ENCODE measurements at places on chromosomes 12 and 14.

DNA sequence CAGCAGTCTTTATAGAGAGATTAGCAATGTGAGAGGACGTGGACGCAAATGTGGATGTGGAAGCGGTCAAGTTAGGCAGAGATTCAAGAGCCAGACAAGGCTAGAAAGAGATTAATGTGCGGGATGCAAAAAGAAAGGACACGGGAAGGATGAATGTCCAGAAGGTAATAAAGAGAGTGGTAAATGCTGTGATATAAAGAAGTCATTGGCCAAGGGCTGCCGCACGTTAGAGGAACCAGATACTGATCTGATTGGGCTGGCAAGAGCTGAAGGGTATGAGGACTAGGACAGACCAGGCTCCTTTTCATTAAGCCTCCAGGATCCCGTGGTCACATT, 59.5 kb downstream of the DHRS2 start:
- DNase-seq, result no peak
- H3K4me3 ChIP-seq, result peak overlapping the region; percentile 39
- H3K4me1 ChIP-seq, result peaks cover 24% of the 10 kb centered on the region
- no peaks in the 10 kb centered on the region for H3K36me3 ChIP-seq

DNA sequence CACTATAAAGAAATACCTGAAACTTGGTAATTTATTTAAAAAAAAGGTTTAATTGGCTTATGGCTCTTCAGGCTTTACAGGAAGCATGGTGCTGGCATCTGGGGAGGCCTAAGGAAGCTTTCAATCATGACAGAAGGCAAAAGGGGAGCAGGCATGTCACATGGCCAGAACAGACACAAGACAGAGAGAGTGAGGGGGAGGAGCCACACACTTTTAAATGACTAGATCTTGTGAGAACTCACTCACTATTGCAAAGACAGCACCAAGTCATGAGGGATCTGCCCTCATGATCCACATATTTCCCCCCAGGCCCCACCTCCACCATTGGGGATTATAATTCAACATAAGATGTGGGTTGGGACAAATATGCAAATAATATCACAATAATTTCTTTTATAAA, 355.6 kb downstream of the DAD1 start:
- DNase-seq, result no peak
- H3K27me3 ChIP-seq, result no peaks in the 10 kb centered on the region
- no peak overlapping the region for H3K27ac ChIP-seq

- DNase-seq, result peak; percentile 66
- H3K27ac ChIP-seq, result peak overlapping the region; percentile 90
- H3K27me3 ChIP-seq, result no peaks in the 10 kb centered on the region
- H3K4me3 ChIP-seq, result peak overlapping the region; percentile 88
- peaks cover 19% of the 10 kb centered on the region for H3K4me1 ChIP-seq
- peaks cover 24% of the 10 kb centered on the region for H3K36me3 ChIP-seq
Measured at GRCh38 chr12:56358836-56359532, 923 bp downstream of the STAT2 start.

GRCh38 chr12:101935890-101936746, 58.7 kb downstream of the DRAM1 start:
- peak overlapping the region; percentile 47 for H3K27ac ChIP-seq
- no peaks in the 10 kb centered on the region for H3K27me3 ChIP-seq
- no peak overlapping the region for H3K4me3 ChIP-seq
- H3K36me3 ChIP-seq, result no peaks in the 10 kb centered on the region
- peak; percentile 88 for DNase-seq

GRCh38 chr14:20112321-20112720, 1.8 kb downstream of the OR4K17 start:
- H3K4me3 ChIP-seq, result no peak overlapping the region
- H3K4me1 ChIP-seq, result no peaks in the 10 kb centered on the region
- no peaks in the 10 kb centered on the region for H3K27me3 ChIP-seq
- H3K27ac ChIP-seq, result no peak overlapping the region
- no peaks in the 10 kb centered on the region for H3K36me3 ChIP-seq
- no peak for DNase-seq

- no peaks in the 10 kb centered on the region for H3K36me3 ChIP-seq
- no peaks in the 10 kb centered on the region for H3K27me3 ChIP-seq
- no peak overlapping the region for H3K27ac ChIP-seq
- no peak overlapping the region for H3K4me3 ChIP-seq
- DNase-seq, result no peak
Measured at GRCh38 chr12:98374007-98374406, 141.4 kb upstream of the TMPO start.

DNA sequence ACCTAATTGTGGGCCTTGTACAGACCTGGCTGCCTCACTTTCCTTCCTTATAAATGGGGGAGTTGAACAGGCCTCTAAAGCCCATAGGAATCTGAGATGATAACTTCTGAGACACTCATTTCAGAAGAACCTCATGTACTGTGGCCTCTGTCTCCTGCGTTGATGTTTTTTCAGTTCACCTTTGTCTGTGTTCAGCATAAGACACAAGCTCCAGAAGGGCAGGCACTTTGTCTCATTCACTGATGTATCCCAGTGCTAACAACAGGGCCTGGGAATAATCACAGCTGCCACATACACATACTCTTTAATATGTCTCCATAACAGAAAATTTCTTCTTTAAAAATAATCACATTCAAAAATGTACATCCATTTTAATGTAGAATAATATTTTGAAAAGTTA, 3.3 kb downstream of the FGD6 start:
- no peaks in the 10 kb centered on the region for H3K4me1 ChIP-seq
- H3K4me3 ChIP-seq, result peak overlapping the region; percentile 2
- H3K27me3 ChIP-seq, result no peaks in the 10 kb centered on the region
- peak overlapping the region; percentile 97 for H3K27ac ChIP-seq

DNA sequence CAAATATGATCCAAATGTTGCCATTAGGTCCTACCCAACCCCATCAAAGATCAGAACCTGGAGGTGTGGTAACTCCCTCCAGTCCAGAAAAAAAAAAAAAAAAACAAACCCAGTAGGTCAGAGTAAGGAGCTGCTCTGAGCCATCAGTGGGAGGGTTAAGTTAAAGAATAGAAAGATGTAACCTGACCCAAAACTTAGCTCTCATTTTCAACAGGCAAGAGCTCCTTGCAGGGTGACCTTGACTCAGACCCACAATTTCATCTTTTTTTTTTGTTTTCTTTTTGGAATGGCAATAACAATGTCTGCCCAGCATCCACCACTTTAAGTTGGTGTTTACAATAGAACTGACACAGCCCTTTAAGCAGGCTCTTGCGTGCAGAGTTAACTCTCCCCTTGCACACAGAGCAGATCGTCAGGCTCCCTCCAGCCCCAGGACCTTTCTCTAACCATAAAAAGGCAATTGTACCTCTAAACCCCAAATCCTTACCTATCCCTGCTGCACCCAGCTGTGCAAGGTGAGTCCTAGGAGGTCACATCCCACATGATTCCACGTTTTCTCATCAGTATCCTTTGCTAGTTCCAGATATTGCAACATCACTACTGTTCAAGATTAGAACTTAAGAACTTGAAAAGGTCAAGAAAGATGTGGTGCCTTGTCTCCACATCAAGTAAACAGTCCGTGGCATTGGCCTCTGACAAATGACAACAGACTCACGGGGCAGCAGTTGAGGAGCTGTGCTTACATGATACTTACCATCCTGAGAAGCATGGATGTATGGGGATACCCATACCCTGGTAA, 178.6 kb upstream of the EEA1 start:
- peak overlapping the region; percentile 30 for H3K27ac ChIP-seq
- no peaks in the 10 kb centered on the region for H3K27me3 ChIP-seq
- peaks cover 46% of the 10 kb centered on the region for H3K4me1 ChIP-seq
- DNase-seq, result no peak
- no peak overlapping the region for H3K4me3 ChIP-seq

DNA sequence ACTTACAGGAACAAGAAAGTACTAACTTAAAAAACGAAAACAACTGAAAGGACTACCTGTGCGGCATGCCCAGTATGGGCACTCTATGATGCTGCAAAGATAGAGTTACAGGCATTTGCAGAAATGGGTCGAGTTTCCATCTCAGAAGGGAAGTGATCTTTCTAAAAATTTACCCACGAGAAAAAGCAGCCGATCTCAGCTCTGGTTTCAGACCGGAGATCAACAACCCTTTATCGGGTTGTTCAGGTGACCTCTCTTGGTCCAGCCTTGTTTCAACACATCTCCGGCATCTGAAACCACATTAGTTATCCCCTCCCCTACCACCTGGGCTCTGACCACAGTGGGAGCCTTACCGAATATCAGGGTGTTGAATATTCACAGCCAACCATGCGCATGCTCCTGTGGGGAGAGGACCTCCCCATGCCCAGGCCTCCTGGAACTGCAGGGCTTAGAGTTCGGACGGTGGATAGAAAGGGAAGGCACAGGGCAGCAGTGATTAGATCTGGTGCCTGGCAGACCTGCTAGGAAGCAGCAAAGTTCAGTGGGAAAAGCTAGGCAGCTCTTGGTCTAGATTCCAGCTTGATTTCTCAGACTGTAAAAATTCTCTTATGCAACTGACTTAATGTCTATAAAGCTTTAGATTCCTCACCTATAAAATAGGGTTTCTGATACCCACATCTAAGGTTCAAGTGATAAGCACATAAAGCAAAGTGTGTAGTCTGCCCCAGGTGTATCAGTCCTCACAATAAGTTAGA, 906.0 kb downstream of the VRK1 start:
- H3K4me3 ChIP-seq, result no peak overlapping the region
- no peak overlapping the region for H3K27ac ChIP-seq
- H3K4me1 ChIP-seq, result no peaks in the 10 kb centered on the region
- H3K27me3 ChIP-seq, result no peaks in the 10 kb centered on the region
- H3K36me3 ChIP-seq, result no peaks in the 10 kb centered on the region

- no peaks in the 10 kb centered on the region for H3K36me3 ChIP-seq
- no peaks in the 10 kb centered on the region for H3K27me3 ChIP-seq
- no peak overlapping the region for H3K4me3 ChIP-seq
- peak; percentile 79 for DNase-seq
- H3K27ac ChIP-seq, result peak overlapping the region; percentile 72
Measured at GRCh38 chr12:47276621-47277309, 197.0 kb upstream of the AMIGO2 start.

DNA sequence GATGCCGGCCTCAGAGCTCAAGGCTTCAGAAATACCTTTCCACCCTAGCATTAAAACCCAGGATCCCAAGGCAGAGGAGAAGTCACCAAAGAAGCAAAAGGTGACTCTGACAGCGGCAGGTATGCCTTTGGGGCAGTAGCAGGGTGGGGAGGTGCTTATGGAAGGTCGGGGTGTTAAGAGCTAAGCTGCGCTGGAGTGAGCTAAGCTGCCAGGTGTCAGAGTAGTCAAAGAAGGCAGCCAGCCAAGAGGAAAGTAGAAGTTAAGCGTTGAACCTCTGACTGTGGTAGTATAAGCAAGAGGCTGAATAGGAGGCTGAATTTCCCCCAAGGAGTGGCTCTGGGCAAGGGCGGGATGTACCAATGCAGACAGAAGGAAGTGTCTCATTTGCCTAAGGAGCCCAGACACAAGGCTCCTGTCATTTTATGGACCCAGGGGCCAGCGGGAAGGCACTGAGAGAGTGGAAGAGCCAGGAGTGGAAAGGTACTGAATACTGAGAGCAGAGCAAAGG, 29.2 kb downstream of the DYRK4 start:
- H3K4me1 ChIP-seq, result no peaks in the 10 kb centered on the region
- no peak overlapping the region for H3K27ac ChIP-seq
- H3K36me3 ChIP-seq, result no peaks in the 10 kb centered on the region
- DNase-seq, result no peak
- H3K27me3 ChIP-seq, result no peaks in the 10 kb centered on the region

DNA sequence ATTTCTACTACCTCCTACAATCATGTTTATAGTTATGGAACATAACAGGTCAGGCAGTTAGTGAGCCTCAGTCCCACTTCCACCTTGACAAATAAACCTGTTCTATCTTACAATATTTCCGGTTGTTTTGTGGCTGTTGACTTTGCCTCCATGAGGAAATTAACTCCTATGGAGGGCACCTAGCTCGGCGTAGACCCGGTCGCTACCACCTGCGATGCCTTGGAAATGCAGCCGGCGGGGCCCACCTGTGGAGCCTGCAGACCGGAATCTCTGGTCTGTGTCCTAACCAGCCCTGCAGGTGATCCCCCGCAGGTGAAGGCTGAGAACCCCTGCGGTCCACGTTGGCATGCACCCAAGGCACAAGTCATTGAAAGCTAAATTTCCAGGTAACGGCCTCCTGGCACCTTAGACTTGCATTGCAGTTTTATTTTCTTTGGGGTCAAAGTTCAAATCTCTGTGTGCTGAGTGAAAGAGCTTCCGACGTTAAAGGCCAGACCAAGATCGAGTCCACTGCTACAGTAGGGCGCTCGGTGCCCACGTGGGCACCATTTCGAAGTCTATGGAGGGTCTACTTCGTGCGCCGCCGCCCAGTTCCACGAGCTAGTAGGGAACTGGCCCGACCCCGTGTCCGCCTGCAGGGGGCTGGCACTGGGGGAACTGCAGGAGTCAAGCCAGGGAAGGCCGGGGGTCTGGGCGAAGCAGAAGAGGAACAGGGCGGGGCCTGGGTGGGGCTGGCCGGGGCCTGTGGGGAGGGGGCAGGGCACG, 782 bp upstream of the PIWIL1 start:
- H3K36me3 ChIP-seq, result no peaks in the 10 kb centered on the region
- H3K4me1 ChIP-seq, result peaks cover 7% of the 10 kb centered on the region
- no peak overlapping the region for H3K4me3 ChIP-seq
- peaks cover 45% of the 10 kb centered on the region for H3K27me3 ChIP-seq

GRCh38 chr12:76282744-76283143, 65.5 kb downstream of the BBS10 start:
- H3K36me3 ChIP-seq, result no peaks in the 10 kb centered on the region
- no peaks in the 10 kb centered on the region for H3K27me3 ChIP-seq
- DNase-seq, result no peak
- H3K4me1 ChIP-seq, result no peaks in the 10 kb centered on the region

GRCh38 chr14:76115010-76115422, 36.7 kb upstream of the GPATCH2L start:
- H3K4me3 ChIP-seq, result no peak overlapping the region
- no peak for DNase-seq
- no peaks in the 10 kb centered on the region for H3K27me3 ChIP-seq
- H3K4me1 ChIP-seq, result peaks cover 8% of the 10 kb centered on the region
- no peak overlapping the region for H3K27ac ChIP-seq

DNA sequence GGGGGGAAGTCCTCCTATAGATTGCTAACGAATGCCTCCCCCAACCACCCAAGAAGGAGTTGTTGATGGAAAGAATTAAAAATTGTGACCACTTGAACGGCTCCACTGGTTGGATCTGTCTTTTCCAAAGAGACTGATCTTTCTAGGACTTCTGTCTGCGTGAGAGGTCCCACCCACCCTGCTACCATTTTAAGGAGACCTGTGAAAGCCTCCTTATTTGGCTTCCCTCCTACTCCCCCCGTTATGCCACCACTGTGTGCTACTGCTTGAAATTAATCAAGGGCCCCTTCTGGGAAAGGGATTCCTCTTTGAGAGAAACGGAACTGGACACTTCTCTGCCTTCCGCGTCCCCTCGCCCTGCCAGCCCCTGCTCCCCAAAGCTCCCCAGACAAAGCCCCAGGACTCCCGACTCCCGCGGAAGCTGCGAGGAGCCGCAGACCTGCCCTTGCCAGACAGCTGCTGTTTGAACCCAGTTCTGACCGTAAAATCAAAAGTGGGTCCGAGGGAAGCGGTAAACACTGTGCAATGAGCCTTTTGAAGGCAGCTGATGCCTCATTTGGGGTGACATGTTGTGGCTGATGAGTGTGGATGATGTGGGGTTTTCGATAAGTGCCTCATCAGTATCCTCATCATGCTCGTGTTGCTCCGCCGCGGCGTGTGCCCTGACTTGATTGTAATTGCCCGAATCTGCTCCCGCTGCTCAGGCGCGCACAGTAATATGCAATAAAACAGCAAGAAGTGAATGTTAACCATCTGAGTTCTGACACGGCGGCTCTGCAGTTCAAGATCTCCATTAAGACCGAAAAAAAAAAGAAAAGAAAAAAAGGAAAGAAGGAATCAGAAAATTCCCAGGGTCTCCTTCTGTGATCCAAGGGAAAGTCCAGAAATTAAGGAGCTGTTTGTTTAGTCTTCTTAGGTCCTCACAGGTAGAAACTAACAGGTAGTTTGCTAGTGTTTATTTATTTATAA, 48.2 kb downstream of the MBIP start:
- H3K27me3 ChIP-seq, result peaks cover 5% of the 10 kb centered on the region
- no peak overlapping the region for H3K27ac ChIP-seq
- no peak for DNase-seq
- peak overlapping the region; percentile 27 for H3K4me3 ChIP-seq
- peaks cover 6% of the 10 kb centered on the region for H3K4me1 ChIP-seq
- no peaks in the 10 kb centered on the region for H3K36me3 ChIP-seq
